ENCODE measurements at places on chromosomes 2 and 18. TPM values are rescaled to one million over a fixed set of nuclear protein-coding genes. Genes with fewer than 3 reads are reported as not detected.

GPR39 gene
- 0.10 TPM for total RNA-seq

UPP2 gene
- not detected for total RNA-seq

TTR gene
- not detected for total RNA-seq

SPP2 gene
- total RNA-seq, result not detected

ZSWIM2 gene
- 0.10 TPM for total RNA-seq

LRRC30 gene
- total RNA-seq, result not detected

MYO5B gene
- total RNA-seq, result 0.65 TPM

COL3A1 gene
- 6.2 TPM for total RNA-seq

FBXO15 gene
- total RNA-seq, result not detected

DSC2 gene
- total RNA-seq, result not detected

IL1R1 gene
- total RNA-seq, result 2.0 TPM

MEMO1 gene
- total RNA-seq, result 50.1 TPM

VRK2 gene
- total RNA-seq, result 44.1 TPM
